Thyroid gland (tissue), 4 donors: ENCODE measurements at places on chromosomes 1 and 21. TPM values are rescaled to one million over a fixed set of nuclear protein-coding genes. Genes with fewer than 3 reads are reported as not detected.

GRCh38 chr1:163875927-163876320, 554.2 kb downstream of the NUF2 start:
- no peaks in the 10 kb centered on the region for H3K27me3 ChIP-seq
- H3K36me3 ChIP-seq = no peaks in the 10 kb centered on the region
- H3K4me1 ChIP-seq = no peaks in the 10 kb centered on the region
- no peak for DNase-seq
- no peak overlapping the region for H3K4me3 ChIP-seq

- no peak for DNase-seq
- H3K27me3 ChIP-seq = no peaks in the 10 kb centered on the region
- H3K4me1 ChIP-seq = no peaks in the 10 kb centered on the region
- no peak overlapping the region for H3K27ac ChIP-seq
These were observed 113.7 kb downstream of the RUNX1 start for GRCh38 chr21:34935452-34935851.

- no peaks in the 10 kb centered on the region for H3K4me1 ChIP-seq
- no peak overlapping the region for H3K4me3 ChIP-seq
- H3K27me3 ChIP-seq = no peaks in the 10 kb centered on the region
- H3K36me3 ChIP-seq = no peaks in the 10 kb centered on the region
These were observed 136.9 kb downstream of the SYT14 start for GRCh38 chr1:210074904-210075303.

The HAO2 gene
- total RNA-seq = not detected

DNA sequence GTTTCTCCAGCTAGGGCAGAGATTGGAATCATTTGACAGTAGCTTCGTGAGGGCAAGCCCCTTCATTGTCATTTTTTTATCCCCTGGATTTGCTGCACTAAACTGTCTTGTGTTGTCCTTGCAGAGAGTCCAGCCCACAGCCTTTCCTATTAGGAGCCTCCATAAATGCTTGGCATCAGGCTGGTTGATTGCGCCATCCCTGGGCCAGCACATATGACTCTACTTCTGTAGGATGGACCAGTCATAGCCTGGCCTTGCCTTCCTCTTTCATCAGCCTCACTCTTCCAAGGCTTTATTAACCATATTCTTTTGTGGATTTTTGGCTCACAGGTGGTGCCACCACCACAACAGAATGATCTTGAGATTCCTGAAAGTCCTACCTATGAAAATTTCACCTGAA, 31.4 kb downstream of the LY9 start:
- DNase-seq = no peak
- no peaks in the 10 kb centered on the region for H3K27me3 ChIP-seq
- H3K4me1 ChIP-seq = no peaks in the 10 kb centered on the region
- H3K27ac ChIP-seq = no peak overlapping the region

DNA sequence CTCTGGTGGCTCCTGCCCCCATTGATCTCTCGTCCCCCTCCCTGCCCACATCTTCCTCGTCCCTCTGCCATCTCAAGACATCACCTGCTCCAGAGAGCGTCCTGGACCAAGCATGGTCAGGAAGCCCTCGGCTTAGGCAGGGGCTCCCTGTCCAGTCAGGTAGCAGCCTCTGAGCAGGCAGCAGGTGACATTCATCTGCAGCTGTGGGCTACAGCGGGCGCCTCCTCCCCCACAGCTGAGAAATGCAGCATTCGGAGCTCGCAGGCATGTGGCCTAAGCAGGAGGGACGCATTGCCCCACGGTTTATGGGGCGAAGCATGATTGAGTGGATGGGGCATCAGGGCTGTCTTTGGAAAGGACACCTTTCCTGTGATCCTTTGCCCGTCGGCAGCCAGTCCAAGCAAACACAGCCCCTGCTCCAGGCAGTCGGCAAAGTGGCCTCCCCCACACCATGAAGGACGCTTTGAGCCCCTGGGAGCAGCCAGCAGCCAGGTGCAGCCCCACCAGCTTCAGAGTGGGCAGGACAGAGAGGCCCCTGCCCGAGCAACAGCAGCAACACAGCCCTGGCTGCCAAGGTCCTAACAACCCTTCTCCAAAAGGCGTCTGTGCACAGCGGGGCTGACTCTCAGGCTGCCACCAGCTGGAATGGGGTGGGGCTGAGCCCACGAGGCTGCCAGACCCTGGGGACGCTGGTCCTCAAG, 234.1 kb upstream of the VAMP3 start:
- H3K4me1 ChIP-seq = no peaks in the 10 kb centered on the region
- no peak overlapping the region for H3K4me3 ChIP-seq
- H3K27me3 ChIP-seq = no peaks in the 10 kb centered on the region
- no peak overlapping the region for H3K27ac ChIP-seq
- no peak for DNase-seq

DNA sequence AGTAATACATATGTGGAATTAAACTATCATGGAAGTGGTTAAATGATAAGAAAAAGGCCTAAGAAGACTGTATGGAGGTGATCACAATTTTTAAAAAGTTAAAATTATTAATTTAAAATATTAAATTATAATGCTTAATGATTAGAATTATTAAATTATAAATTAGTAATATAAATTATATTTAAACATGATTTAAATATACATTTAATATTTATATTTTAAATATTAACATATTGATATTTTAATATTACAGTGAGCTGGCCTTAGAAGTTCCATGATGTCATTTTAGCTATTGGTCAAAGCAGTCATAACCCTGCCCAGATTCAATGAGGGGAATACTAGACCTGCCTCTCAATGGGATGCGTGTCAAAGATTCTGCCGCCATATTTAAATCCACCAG, 281.2 kb downstream of the PRDM2 start:
- no peak for DNase-seq
- H3K27ac ChIP-seq = no peak overlapping the region
- no peaks in the 10 kb centered on the region for H3K4me1 ChIP-seq
- H3K36me3 ChIP-seq = no peaks in the 10 kb centered on the region
- H3K27me3 ChIP-seq = no peaks in the 10 kb centered on the region
